ENCODE measurements at places on chromosomes 3 and 15.
A peak's percentile ranks its signal among the peaks of the same experiment; 100 is the strongest.

- no peak for DNase-seq
Measured at GRCh38 chr3:113968986-113969385, 21.2 kb downstream of the ZDHHC23 start.

GRCh38 chr15:40331026-40331425, 7.5 kb downstream of the INAFM2 start:
- DNase-seq, result no peak

DNA sequence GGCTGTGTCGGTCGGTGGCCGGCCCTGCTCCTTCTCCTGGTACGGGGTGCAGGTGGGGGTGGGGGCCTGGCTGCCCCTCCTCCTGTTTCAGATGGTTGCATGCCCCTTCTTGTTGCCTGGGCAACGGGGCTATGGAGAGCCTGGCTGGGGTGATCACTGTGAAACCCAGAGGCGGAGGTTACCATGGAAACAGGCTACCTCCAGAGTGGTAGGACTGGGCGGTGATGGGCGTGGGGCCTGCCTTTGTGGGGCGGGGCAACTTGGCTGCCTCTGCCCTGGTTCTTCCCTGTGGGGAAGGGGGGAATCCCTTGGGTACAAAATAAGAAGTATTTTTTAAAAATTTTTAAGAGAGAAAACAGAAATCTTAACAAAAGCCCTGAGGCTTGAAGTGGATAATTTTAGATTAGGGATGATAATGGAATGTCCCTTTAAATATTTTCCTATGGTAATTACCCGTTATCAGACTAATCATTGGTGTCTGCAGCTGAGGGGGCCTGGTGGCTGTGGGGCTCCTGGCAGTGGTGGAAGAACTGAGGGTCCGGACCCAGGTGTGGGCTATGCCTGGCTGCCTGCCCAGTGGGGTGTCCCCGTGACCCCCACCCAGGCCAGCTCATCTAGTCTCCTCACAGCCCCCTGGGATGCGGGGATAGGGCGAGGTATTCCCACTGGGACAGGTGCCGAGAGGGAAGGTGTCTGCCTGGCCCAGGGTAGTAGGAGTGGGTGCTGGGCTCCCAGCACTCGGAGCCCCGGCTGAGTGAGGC, 32.5 kb downstream of the PLXNA1 start:
- peak; percentile 15 for DNase-seq

- DNase-seq, result no peak
Measured at GRCh38 chr3:177491296-177492032, 294.2 kb upstream of the TBL1XR1 start.

DNA sequence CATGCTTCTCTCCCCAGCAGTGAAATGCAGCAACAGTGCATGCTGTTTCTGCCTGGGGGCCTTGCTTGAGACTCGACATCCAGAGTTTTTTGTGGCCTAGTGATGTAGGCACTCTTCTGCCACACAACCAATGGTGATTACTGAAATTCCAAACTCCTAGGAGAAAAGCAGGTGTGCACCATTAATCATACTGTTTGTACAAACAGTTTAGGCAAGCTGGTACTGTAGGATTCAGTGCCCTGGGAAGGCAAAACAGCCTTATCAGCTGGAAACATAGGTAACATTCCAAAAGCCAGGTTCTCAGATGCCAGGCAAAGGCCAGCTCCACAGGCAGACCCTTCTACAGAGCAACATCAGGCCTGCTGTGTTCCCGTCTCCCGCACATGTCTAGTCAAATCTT, 17.5 kb upstream of the RBP1 start:
- DNase-seq, result no peak

- DNase-seq, result no peak
Measured at GRCh38 chr3:20310629-20311028, 124.6 kb upstream of the SGO1 start.

DNA sequence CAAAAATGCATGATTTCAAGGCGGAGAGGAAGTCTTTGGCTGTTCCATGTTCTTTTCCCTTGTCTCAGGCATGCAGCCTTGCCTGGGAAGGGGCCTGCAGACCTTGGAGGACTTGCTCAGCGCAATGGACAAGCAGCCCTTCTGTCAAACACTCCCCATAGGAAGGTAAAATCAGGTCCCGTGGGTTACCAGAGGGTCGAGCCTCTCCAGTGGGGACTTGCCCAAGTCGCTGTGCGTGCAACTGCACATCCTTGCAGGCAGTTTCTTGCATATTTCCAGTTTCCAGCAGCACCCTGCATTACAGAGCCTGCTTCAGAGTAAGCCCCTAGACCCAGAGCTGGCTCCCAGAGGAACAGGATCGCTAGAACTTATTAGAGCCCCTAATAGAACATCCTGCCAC, 75.5 kb upstream of the KLF13 start:
- DNase-seq, result no peak

GRCh38 chr15:33963831-33964664, 4.2 kb upstream of the CHRM5 start:
- peak; percentile 49 for DNase-seq

- DNase-seq, result no peak
Measured at GRCh38 chr15:101024073-101024695, 105.0 kb downstream of the LRRK1 start.

DNA sequence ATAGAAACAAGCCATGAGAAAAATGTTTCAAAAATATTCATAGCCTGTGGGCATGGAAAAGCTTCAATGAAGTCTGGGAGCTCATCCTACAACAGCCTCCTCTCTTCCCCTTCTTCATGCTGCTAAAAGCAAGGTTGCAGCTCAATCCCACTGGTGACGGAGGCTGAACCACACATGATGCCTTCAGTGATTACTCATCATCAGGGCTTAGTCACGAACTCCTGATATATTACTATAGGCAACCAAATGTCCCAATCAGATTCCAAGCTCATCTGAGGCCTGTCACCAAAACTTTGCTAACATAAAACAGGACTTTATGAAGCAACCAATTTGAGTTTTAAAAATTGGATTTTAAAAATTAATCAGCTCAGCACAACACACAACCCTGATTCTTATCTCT, 24.0 kb upstream of the SLC24A5 start:
- DNase-seq, result no peak

GRCh38 chr3:27714146-27714526, 8.0 kb downstream of the EOMES start:
- no peak for DNase-seq

DNA sequence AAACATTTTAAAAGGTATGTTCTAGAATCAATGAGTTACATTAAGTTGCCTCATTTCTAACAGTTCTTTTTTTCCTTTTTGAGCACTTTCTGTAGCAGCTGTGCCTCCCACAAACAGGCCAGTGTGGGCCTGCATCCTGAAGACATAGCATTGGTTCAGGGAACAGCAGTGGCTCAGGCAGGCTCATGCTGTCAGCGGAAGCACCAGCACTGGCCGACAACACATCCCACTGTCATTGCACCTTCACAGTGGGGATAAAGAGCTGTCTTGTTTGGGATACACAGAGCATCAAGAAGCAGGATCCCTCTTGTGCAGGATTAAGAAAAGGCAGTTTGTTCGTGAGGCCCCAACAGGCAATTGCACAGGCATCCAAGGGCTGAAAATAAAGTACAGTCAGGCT, 123.3 kb downstream of the MOBP start:
- no peak for DNase-seq

GRCh38 chr3:36678216-36679013, 85.9 kb downstream of the DCLK3 start:
- DNase-seq, result no peak

DNA sequence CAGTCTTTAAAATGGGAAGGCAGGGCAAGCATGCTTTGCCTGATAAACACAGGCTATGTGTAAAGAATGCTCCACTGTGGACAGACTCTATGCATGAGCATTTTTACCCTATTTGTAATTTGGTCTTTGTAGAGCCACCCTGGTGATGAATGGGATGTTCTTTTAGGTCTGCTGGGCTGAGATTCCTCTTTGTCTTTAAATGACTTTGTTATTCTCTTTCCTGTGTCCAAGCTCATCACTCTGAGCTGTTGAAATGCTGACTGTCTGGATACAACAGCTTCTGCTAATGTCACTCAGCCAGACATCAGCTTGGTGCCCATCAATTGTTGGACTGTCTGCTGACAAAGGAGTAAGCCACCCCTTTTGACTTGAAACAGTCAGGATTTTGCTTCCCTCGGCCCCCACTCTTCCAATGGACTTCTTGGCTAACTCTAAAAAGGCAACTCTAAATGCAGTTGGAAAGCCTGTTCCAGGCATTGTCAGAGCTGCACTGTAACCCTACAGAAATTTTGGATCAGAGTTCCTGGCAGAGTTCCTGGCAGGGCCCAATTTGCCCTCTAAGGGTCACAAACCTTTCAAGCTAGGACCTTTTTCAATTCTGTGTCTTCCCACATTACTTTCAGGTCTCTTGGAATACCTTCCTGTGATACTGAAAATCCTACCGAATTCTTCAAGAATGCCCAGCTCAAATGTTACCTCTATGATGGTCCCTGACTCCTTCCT, 40.5 kb upstream of the EIF1B start:
- DNase-seq, result no peak

DNA sequence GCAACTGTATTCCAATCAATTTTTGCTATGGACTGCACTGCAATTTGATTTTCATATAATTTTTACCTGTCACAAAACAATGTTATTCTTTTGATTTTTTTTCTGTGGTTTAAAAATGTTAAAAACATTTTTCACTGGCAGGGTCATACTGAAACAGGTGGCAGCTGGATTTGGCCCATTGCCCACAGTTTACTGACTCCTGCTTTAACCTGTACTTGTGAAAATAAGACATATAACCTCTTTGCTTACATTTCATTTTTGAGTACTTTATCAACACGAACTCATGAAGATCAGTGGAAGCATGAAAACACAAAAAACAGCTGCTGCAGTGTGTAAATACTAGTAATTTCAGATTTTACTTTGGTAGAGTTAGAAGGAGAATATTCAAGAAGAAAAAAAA, 313.1 kb downstream of the WDR72 start:
- DNase-seq, result no peak

DNA sequence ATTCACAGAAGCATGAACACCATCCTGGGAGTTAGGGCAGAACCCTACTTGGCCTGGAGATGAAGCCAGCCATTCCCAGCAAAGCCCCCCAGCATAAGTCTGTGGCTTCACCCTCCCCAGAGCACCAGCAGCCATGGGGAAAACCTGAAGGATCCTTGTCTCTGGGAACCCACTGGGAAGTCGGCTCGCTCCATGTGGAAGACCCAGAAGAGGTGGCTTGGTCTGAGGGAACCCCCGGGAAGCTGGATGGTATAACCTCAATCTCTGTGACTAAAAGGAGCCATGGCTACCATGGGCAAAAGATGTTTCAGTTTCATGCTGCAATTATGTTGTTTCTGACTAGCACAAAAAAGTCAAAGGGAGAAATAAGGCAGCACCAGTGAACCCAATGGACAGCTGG, 11.8 kb upstream of the RPUSD3 start:
- no peak for DNase-seq

GRCh38 chr3:152056073-152056472, 182.6 kb downstream of the SUCNR1 start:
- DNase-seq, result no peak

DNA sequence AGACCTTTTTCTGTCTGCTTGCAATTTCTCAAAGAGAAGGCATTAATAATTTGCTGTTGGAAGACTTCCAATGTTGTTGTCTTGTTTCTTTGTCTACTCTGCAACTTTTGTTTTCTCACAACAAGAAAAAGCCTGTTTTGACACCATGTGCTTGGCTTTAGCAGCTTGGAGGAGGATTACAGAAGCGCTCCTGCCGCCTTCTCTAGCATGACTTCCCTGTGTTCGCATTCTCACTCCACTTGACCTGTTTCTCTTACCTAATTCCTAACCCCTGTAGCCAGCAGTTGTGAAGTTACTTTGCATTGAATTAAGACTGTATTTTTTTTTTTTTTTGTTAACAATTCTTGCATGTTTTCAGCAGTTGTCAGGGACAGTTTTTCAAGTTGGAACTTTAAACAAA, 235.3 kb upstream of the GOLIM4 start:
- no peak for DNase-seq

DNA sequence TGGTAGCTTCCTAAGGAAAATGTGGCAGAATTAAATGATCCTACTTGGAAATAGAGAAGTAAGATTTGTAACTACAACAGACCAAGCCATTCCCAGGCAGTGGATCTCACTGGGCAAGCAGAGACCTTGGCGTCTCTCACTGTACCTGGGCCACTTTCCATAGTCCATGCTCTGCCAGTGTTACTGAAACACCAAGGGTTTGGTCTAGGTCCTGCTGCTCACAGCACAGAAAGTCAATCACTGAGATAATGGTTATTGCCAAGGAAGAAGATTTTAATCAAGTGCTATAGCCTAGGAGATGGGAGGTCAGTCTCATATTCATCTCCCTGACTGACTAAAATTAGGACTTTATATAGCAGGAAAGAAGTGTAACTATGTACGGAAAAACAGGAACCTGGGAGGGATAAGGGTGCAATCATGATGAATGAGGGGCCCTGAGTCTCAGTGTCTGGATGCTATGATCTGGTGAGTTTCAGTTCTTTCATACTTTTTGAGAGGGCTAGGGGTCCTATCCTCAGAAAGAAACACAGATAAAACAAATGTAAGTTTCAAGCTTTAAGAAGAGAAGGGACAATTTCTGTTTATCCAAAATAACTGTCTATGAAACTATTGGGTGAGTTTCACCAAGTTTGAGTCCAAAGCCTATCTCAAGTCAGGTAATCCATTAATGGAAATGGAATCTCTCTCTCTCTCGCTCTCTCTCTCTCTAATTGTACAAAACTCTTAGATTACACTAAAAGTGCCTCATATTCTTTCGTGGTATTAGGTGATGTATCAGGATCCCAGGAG, 20.6 kb downstream of the GPR15 start:
- no peak for DNase-seq

DNA sequence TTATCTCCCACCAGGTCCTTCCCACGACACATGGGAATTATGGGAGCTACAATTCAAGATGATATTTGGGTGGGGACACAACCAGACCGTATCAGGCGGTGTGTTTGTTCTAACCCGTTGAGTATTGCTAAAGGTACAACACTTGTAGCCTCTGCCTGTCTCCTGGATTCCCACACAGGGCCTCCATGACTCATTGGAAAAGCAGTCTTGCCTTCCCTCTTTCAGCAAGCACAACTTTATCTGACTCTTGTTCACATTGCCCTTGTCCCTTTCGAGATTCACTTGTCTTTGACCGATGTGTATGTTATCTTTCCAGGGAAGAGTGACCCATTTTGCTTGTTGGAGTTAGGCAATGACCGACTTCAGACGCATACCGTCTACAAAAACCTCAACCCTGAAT, 152.3 kb downstream of the MCTP2 start:
- DNase-seq, result no peak

- no peak for DNase-seq
Measured at GRCh38 chr15:77083381-77084160, 12.7 kb upstream of the TSPAN3 start.

GRCh38 chr15:74500401-74500800, 39.4 kb upstream of the UBL7 start:
- no peak for DNase-seq

DNA sequence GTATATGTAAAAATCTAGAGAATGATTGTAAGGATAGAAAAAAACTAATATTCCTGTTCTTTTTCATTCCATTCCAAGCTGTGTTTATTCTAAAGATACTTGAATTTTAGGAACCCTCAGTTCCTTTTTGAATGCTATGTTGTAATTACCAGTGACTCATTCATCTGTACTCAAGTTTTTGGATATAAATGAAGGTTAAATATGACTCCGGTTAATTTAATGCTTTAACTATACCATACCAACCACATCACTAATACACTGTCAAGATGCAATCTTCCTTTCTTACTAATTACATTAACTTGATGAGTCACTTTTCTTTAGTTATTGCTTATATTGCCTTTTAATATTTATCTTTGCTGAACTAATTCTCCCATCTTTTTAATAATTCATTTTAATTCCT, 68.8 kb upstream of the ZNF148 start:
- DNase-seq, result no peak

Data from hematopoietic multipotent progenitor cell treated with erythropoietin and hydrocortisone succinate and interleukin-3 and kit ligand, for 15 days (in vitro differentiated cells).